ENCODE measurements at places on chromosomes 1 and 21. TPM values are rescaled to one million over a fixed set of nuclear protein-coding genes. Genes with fewer than 3 reads are reported as not detected.

Gene TSPEAR
- total RNA-seq, result not detected

- DNase-seq, result no peak
These were observed 117.1 kb downstream of the ZNF281 start for GRCh38 chr1:200292699-200293098.

DNA sequence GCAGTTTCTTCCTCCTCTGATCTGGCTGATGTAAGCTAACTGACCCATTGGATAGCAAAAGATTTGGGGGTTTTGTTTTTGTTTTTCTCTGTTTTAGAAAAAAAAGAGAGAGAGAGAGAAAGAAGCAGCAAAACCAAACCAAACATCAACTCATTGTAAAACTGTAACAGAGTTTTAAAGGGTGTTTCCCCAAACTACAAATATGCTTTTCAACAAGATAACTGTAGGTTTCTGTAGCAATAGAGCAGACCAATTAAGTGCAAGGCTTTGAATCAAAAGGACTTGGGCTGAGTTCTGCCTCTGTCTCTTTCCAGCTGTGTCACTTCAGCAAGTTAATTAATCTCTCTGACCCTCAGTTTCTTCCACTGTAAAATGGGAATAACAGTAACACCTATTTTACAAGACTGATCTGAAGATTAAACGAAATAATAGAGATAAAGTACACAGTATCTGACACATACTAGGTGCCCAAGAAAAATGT, 44.5 kb downstream of the RRAGC start:
- DNase-seq, result no peak

- DNase-seq, result no peak
These were observed 96.0 kb upstream of the BTG3 start for GRCh38 chr21:17708522-17709265.

Gene HUNK
- total RNA-seq, result 0.17 TPM

Gene SH2D1B
- total RNA-seq, result not detected

Gene ERRFI1
- total RNA-seq, result 0.35 TPM

Gene TFF3
- not detected for total RNA-seq

Gene CELA3A
- total RNA-seq, result not detected

Gene B3GALT5
- not detected for total RNA-seq

DNA sequence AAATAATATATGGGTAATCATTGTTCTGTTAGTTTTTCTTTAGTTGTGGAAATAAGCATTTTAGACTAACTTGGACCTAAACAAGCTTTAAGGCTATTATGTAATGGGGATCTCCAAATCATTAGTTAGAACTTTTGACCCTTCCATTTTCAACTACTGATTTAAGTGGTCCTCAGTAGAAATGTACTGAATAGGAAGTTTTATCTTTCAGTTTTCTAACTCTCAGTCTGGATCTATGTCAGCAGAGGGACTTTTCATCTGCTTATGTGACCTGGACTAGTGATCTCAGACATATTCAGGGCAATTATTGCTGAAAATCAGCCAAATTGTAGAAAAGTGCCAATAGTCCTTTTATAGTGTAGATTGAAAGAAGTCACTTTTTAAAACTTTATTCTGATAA, 56.0 kb downstream of the SASS6 start:
- DNase-seq, result no peak

Gene NADK
- total RNA-seq, result 76.6 TPM

DNA sequence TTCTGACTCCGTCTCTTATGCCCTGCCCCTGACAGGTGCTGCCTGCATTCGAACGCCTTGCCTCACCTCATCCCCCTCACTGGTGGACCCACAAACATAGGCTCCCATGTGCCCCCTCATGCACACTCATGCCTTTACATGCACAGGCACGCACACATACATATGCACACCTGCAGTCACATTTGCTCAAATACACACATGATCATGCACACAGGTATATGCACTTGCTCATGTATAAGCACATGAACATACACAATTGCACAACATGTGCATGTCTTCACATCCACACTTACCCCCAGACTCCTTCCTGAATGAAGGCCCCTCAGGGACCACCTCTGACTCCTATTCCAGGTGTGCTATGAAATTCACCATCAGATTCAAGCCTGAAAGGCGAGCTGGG, 506.9 kb downstream of the PTPRU start:
- DNase-seq, result no peak

Gene AMPD2
- 116 TPM for total RNA-seq

DNA sequence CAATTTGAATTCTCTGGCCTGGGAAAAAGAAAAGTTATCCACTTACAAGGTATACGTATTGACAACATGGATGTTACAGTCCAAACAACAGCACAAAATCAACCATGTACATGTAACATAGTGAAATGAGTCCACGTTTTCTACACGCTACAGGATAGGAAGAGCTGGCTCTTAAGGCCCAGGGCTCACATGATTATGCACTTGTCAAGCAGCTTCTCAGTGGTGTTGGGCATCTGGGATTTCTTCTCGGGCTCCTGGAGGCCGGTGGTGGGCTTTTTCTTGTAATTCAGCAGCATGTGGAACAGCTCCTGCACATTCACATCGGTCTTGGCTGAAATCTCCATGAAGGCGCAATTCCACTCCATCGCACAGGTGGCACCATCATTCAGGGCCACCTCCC, 4.0 kb downstream of the DIRAS3 start:
- no peak for DNase-seq

GRCh38 chr1:38523568-38523939, 336.0 kb downstream of the RRAGC start:
- DNase-seq, result no peak

GRCh38 chr1:57889676-57890320, 465.9 kb upstream of the DAB1 start:
- DNase-seq, result no peak
